ENCODE measurements at places on chromosomes 12 and 14. TPM values are rescaled to one million over a fixed set of nuclear protein-coding genes. Genes with fewer than 3 reads are reported as not detected.

Gene KRT73
- not detected for total RNA-seq

Gene CRADD
- 15.4 TPM for total RNA-seq

Gene ABCB9
- 5.3 TPM for total RNA-seq

Gene ESR2
- total RNA-seq, result under 0.01 TPM

Gene HRK
- total RNA-seq, result not detected

Gene RIMBP2
- total RNA-seq, result 0.18 TPM

Gene FOXN4
- not detected for total RNA-seq

Gene OTOGL
- 0.14 TPM for total RNA-seq

Gene RPL36AL
- total RNA-seq, result 446 TPM

Gene IPO8
- 37.8 TPM for total RNA-seq

Gene STYK1
- 0.14 TPM for total RNA-seq

Gene AREL1
- total RNA-seq, result 24.4 TPM

Gene RNASE1
- not detected for total RNA-seq

Gene TMEM233
- total RNA-seq, result 0.14 TPM

Gene CLEC7A
- total RNA-seq, result 0.14 TPM

Gene NANOG
- not detected for total RNA-seq

Gene TAS2R8
- total RNA-seq, result not detected

Gene BDKRB2
- 38.6 TPM for total RNA-seq

Gene KRT79
- total RNA-seq, result not detected

Gene FLVCR2
- 0.92 TPM for total RNA-seq

Gene IKBIP
- total RNA-seq, result 51.6 TPM

Gene TSPAN9
- total RNA-seq, result 22.0 TPM

Gene SLCO1B1
- not detected for total RNA-seq

Gene PHLDA1
- 39.1 TPM for total RNA-seq

Gene EXOC5
- 27.7 TPM for total RNA-seq

Gene MYL6B
- total RNA-seq, result 94.5 TPM

Gene IL23A
- total RNA-seq, result not detected

Gene FBRSL1
- total RNA-seq, result 1.0 TPM

Gene BDKRB1
- 33.1 TPM for total RNA-seq

Gene OR6J1
- total RNA-seq, result not detected

Gene NRXN3
- under 0.01 TPM for total RNA-seq

Gene TSHR
- total RNA-seq, result not detected

Gene TMCC3
- total RNA-seq, result 0.71 TPM

Gene HAL
- total RNA-seq, result under 0.01 TPM

Gene MLF2
- total RNA-seq, result 115 TPM

Gene DLK1
- not detected for total RNA-seq

Gene TPPP2
- total RNA-seq, result not detected

Gene CEP83
- total RNA-seq, result 8.0 TPM

Gene KLRD1
- total RNA-seq, result under 0.01 TPM

Gene FSCB
- not detected for total RNA-seq

Measured in smooth muscle cell of bladder (primary cell).